ENCODE measurements at places on chromosomes 7 and 10.

DNA sequence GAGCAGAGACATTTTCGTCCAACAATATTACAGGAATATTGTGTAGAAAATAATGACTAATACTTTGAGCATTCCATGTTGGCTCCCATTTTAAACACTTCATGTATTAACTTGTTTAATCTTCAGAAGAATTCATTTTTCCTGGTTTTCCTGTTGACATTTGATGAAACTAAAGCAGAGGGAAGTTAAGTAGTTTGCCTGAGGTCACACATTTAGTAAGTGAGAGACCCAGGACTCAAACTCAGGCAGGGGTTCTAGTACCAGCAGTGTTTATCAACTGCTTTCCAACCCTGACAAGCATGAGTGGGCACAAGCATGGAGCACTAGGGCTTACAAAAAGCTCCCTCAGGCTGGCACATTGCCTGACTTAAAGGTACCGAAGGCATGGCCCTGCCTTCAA, 719.1 kb downstream of the AUTS2 start:
- DNase-seq: no peak

DNA sequence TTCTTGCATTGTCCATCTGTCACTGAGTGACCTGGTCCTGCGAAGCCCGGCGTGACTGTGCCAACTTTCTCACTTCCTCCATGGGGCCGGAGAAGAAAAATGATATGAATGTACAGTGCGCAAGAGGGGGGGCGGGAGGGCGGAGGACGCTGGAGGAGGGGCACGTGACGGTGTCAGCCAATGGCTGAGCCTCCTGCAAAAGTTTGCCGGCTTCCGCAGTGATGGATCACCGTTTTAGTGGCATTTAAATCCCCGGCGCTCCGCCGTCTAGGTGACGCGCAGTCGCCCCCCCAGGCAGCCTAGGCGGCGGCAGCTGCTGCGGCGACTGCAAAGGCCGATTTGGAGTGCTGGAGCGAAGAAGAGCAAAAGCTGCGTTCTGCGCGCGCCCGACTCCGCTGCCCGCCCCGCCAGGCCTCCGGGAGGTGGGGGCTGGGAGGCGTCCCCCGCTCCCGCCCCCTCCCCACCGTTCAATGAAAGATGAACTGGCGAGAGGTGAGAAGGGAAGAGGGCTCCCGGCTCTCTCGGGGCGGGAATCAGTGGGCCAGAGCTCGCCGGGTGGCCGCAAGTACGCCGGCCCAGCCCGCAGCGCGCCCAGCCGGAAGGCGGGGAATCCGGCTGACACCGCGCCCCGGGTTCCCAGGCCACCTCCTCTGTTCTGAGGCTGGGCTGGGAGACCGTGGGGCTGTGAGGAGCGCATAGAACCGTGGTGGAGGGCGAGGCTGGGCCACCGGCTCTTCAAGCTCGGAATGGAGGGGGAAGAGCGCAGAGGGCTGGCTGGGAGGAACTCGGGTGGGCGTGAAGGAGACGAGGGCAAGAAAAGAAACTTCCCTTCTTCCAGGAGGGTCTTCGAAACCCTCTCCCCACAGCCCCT, at the start of gene HOXA1:
Gene HOXA1 (minus strand): TSS at position 104 of the 871 bp plus-strand sequence. CDS start 88 bp downstream, at position 16.
- DNase-seq: no peak

GRCh38 chr10:15703151-15703880, 16.4 kb downstream of the ITGA8 start:
- no peak for DNase-seq

DNA sequence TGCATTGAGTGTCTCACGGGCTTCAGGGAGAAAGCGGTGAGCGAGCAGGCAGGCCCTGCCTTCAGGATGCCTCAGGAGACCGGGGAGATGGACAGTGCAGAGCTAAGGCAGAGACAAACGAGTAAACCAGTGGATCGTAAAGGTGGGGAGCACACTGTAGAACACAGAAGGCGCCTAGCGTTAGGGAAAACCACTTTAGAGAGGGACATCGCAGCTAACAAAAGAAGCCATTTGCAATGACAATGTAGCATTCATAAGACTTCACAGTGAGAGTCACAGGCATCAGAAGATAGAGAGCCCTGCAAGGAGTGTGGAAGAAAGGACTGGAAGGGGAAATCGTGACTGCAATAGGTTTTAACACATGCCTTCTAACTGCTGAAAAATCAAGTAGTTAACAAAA, 54.9 kb upstream of the TMEM273 start:
- no peak for DNase-seq
